ENCODE measurements at places on chromosomes 4 and X. TPM values are rescaled to one million over a fixed set of nuclear protein-coding genes. Genes with fewer than 3 reads are reported as not detected.

DNA sequence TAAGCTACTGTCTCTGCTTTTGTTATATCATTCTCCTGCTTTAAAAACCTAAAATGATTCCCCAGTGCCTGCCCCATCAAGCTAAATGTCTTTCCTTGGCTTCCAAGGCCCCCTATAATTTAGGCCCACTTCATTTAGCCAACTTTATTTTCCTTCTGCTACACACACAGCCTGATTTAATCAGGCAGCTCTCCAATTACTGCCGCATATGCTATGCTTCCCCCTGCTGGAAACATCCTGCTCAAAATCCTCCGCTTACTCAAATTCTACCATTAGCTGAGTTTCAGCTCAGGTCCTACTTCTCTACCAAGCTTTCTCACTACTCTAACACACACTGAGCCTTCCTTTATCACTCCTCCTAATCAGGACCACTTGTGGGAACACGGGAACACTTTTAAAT, 17.0 kb downstream of the LAMP2 start:
- no peak for DNase-seq

GRCh38 chrX:30887288-30887687, 1.8 kb downstream of the TAB3 start:
- DNase-seq = no peak

The HNRNPDL gene
- 267 TPM for total RNA-seq

GRCh38 chr4:7831330-7831729, 108.3 kb downstream of the AFAP1 start:
- DNase-seq = no peak

DNA sequence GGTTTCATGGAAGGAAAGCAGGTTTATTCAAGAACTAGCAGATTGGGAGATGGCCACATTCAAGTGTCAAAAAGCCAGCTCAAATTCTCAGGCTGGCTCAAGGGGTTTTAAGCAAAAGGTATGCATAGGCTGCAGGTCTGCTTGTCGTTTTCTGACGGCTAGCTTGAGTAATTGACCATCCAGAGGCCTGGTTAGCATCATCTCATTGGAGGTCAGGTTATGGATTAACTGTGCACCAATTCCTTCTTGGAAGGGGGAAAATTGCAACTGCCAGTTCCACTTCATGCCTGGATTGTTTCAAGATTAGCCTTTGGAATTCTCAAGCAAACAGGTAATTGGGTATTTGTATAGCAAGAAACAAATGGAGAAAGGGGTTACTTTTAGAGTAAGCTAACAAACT, 62.1 kb downstream of the FUNDC1 start:
- DNase-seq = no peak

DNA sequence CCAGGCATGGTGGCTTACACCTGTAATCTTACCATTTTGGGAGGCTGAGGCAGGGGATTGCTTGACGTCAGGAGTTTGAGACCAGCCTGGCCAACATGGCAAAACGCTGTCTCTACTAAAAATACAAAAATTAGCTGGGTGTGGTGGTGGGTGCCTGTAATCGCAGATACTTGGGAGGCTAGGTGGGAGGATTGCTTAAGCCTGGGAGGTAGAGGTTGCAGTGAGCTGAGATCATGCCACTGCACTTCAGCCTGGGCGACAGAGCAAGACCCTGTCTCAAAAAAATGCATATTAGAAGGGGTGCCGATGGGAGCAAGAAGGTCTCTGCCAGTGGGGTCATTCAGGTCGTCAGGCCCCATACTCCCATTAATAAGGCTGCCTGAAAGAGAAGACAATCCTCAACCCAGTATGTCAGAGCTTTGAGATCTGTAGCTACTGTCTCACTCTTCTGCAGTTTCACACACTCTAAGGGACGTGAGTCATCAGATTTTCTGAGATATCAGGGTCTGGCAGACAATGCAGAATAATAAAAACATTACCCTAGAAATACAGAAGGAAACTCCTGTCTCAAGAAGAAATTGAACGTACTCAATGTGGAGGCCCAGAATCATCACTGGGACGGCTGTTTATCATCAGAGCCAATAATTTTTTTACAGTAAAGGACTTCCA, 176.7 kb upstream of the FAT1 start:
- no peak for DNase-seq
